ENCODE measurements at places on chromosomes 11 and 22. TPM values are rescaled to one million over a fixed set of nuclear protein-coding genes. Genes with fewer than 3 reads are reported as not detected.

- DNase-seq = no peak
These were observed 33.1 kb upstream of the ASPHD2 start for GRCh38 chr22:26395926-26396325.

The FAM180B gene
- not detected for total RNA-seq

The SMCO4 gene
- total RNA-seq = 36.4 TPM

DNA sequence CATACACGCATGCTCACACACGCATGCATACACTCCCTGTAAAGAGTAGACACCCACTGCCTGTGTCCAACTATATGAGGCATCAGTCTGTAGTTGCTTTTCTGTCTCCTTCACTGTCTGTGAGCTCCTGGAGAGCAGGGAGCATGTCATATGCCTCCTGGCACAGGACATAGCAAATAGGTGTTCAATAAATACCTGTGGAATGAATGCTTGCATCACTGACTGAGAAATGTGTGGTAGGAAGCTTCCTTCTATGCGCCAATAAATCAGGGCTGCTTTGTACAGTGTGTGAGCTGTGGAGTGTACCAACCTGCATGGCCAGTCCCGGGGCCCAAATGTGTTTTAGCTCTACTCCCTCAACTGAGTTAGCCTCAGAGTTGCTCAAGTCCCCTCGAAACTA is 37.2 kb upstream of the NAV2 start:
- no peak for DNase-seq

The SCUBE1 gene
- total RNA-seq = 0.03 TPM

- peak; percentile 64 for DNase-seq
These were observed 135.4 kb upstream of the LARGE1 start for GRCh38 chr22:34055525-34056200.

The OR2D2 gene
- total RNA-seq = not detected

DNA sequence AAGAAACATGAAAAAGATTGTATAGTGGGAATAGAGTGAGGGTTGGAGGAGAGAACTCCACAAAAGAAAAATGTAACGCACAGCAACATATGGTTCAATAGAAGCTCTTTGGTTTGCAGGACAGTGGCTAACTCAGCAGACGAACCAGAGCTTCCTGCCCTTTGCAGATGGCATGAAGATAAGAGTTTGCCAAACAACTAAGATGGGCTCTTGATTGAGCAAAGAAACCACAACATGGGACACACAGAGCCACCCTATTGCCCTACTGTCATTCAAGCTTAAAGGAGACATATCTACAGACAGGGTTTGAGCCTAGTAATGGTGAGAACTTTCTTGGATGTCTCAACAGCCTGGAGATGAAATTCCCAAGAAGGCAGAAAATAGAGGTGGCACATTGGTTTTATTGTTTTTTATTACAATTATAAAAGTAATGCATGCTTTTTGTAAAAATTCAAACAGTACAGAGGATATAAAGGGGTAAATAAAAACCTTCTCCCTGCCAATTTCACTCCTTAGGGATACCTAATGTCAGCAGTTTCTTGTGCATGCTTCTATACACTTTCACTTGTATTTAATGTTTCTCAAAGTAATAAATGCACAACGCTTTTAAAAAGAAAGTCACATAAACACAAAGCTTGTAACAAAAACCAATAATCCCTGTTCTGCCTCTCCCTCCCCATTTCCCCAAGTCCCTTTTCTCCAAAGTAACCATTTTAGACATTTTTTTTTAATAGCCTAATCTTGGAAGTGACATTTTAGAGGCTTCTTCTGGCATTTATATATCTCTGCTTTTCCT is 63.7 kb downstream of the COPB1 start:
- no peak for DNase-seq

The DTX4 gene
- total RNA-seq = 22.6 TPM

The OR10A2 gene
- total RNA-seq = not detected

- DNase-seq = no peak
These were observed 26.5 kb downstream of the RPL27A start for GRCh38 chr11:8709002-8709672.

The MRGPRF gene
- 0.05 TPM for total RNA-seq

DNA sequence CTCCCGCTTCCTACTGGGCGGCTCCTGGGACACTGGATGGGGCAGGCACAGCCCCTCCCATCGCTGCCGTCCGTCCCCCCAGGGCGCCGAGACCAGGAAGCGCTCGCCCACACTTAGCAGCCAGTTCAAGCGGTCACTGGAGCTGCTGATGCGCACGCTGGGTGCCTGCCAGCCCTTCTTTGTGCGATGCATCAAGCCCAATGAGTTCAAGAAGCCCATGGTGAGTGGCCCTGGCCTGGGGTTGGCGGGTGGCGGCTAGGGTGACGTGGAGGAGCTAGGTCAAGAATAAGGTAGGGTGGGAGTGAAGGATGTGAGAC is 44.6 kb downstream of the MYO7A start:
- DNase-seq = no peak

DNA sequence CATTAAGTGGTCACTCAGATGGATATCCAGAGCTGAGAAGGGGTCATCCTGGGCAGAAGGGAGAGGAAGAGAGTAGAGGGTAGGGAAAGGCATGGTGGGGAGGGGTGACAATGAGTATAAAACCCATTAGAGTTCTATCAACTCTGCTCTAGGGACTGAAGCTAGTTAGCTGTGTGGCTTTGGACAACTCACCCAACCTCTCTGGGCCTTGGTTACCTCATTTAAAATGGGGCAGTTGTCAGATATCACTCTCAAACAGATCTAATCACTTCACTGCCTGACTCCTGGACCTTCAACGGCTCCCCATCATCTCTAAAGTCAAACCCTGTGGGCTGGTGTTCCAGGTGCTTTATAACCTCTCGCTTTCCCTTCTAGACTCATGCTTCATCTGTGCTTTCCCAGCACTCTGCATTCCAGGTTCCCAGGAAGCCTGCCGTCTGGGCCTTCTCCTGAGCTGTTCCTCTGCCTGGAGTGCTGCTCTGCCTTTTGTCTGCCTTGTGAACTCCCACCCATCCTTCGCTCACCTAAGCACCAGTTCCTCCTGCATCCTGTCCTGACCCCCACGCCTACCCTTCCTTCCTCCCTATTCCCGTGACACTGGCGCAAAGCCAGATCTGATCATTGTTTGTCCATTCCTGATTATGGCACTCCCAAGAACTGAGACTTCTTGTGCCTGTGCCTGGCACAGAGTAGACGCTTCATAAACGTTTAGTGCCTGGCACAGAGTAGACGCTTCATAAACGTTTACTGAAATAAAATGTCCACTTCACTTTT is 22.3 kb upstream of the KCNJ11 start:
- no peak for DNase-seq

The KIF18A gene
- 8.0 TPM for total RNA-seq

GRCh38 chr22:29674121-29674520 is 45.7 kb upstream of the CABP7 start:
- no peak for DNase-seq

The SLC5A12 gene
- not detected for total RNA-seq

The WBP2NL gene
- not detected for total RNA-seq

- DNase-seq = peak; percentile 33
These were observed 40.0 kb upstream of the CREB3L1 start for GRCh38 chr11:46237248-46238077.

DNA sequence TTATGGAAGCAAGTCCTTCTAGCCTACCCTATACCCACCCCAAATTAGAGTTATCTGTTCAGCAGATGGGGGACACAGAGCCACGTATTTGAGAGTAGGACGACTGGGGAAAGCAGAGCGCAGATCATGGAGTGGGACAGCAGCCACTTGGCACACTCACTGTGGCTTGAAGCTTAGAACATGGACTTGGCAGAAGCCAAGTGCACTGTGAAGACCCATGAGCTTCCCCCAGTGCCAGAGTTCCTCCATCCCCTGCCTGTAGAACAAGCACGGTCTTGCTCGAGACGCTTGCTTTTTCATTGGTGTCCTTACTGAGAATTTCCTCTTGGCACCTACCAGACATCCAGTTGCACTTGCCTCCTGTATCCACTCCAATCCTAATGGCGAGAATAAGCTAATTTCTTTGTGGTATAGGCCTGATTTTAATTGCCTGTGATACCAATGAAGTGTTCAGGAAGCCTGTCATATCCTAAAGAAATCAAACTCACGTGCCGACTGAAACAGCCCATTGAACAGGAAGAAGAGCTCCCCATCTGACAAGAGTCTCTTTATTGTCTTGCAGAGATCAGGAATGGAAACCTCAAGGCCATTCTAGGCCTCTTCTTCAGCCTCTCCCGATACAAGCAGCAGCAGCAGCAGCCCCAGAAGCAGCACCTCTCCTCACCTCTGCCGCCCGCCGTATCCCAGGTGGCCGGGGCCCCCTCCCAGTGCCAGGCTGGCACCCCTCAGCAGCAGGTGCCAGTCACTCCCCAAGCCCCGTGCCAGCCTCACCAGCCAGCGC is 166.9 kb downstream of the NAV2 start:
- no peak for DNase-seq

The RTN3 gene
- 89.2 TPM for total RNA-seq

GRCh38 chr11:47768101-47768612 is 1.0 kb upstream of the FNBP4 start:
- DNase-seq = peak; percentile 86

- no peak for DNase-seq
These were observed 187.4 kb downstream of the MYO18B start for GRCh38 chr22:25929321-25929878.

GRCh38 chr22:47678636-47679287 is 916.3 kb downstream of the TBC1D22A start:
- no peak for DNase-seq

DNA sequence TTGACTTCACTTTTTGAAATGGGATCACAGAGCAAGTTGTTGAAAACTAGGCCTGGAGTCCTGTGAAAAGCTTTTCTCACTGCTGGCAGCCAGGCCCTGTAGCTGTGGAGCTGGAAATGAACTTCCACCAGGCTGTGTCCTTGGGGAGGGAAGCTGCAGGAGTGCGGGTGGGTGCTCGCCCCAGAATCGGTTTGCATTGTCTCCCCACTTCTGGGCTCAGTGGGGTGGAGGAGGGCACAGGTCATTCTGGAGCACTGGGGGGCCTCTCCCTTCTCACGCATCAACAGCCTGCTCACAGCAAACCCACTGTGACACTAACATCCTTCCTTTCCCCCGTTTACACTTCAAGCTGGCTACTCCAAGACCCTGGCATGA is 15.2 kb downstream of the GLB1L2 start:
- no peak for DNase-seq

DNA sequence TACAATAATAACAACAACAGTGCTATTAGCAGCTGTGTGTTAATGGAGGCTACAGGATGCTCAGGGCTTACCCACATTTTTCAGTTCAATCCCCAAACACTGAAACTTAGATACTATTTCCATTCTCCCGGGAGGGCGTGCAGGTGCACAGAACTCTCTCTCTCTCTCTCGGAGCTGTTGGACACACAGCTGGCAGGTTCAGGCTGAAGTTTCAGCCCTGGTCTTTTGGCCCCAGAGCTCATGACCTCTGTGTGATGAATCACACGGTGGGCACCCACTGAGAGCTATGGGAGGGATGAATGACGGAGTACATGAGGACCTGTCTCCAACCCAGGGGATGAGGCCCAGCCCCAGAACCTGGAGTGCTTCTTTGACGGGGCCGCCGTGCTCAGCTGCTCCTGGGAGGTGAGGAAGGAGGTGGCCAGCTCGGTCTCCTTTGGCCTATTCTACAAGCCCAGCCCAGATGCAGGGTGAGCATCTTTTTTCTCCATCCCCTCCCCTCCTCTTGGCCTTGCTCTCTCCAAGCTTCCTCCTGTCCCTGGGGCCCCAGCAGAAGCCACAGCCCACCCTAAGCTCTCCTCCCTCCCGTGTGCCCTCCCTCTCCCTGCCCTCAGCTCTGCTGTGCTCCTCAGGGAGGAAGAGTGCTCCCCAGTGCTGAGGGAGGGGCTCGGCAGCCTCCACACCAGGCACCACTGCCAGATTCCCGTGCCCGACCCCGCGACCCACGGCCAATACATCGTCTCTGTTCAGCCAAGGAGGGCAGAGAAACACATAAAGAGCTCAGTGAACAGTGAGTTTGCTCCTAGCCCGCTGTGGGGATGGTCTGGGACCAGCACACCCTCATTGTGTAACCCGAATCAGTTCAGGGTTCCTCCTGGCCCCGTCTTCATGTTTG is 16.9 kb downstream of the CSF2RB start:
- DNase-seq = no peak

DNA sequence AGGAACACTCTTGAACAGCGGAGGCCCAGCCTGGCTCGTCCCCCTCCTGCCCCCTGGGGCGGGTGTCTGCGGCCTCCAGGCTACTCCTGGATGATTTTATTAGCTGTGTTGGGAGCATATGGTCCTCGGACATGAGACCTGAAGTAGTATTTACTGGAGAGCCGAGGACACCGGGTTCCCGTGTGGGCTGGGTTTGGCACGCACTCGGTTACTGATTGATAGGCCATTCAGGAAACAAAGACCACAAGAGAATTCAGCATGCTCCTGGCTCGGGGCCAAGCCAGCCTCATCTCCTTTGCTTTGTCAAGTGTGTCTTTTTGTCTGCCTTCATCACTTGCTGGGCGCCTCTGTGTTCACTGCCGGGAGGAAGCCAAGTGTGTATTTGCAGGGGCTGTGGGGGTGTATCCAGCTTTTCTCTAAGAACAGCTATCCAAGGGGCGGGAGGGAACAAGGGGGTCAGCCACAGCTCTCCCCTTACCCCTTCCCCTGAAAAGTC is 9.7 kb downstream of the FXYD2 start:
- peak; percentile 89 for DNase-seq

The PIK3IP1 gene
- total RNA-seq = 1.6 TPM

DNA sequence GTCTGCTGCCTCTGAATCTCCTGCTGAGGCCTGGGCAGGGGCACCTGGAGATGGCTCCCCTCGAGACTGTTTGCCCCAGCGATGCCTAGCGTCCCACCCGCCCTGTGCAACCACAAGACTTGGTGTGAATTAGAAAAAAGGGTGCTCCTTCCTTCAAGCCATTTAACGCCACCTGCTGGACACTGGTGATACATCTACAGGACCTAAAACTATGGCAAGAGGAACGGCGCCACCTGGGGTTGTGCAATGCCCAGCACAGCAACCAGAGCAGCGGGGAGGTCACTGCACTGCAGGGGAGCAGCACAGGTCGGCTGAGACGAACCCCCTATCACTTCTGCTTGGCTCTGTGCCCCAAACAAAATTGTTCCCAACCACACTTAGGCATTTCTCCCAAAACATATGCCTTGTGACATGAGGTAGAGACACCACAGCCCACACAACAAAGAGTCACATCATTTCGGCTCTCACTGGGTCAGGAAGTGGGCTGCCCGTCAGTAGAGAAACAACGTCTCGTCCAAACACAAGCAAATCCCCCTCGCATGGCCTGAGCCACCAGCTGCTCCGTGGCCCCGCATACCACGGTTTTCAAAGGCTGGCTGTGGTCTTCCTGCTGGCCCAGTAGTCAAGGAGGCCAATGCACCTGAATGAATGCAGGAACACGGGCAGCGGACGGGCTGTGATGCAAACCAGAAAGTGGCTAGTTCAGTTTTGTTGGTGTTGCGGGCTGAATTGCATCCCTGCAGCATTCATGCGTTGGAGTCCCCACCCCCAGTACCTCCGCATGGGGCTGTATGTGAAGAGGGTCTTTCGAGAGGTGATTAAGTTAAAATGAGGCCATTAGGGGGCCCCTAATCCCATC is 171.9 kb downstream of the SHANK2 start:
- DNase-seq = peak; percentile 89
